GM23338 (cell line): ENCODE measurements at places on chromosomes 2 and 18.

- no peak for DNase-seq
Observed at GRCh38 chr2:238382381-238382781, 44.3 kb upstream of the ASB1 start.

DNA sequence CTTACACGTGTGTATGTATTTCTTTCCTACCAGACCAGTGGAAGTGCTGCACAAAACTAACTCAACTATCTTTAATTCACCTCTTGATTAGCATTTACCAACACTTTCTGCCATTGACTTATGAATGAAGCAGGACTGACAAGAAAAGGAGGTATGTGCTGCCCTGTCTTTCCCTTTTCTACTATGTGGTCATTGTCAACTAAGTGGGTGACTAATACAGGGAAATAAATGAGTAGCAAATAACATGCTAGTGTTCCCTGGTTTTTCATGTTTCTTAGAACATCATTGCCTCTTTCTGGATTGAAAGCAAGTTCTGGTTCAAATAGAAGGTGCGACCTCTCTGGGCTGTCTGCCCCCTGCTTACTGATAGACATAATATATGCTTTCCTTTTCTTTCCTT lies 58.0 kb downstream of the LINC00305 start:
- no peak for DNase-seq

DNA sequence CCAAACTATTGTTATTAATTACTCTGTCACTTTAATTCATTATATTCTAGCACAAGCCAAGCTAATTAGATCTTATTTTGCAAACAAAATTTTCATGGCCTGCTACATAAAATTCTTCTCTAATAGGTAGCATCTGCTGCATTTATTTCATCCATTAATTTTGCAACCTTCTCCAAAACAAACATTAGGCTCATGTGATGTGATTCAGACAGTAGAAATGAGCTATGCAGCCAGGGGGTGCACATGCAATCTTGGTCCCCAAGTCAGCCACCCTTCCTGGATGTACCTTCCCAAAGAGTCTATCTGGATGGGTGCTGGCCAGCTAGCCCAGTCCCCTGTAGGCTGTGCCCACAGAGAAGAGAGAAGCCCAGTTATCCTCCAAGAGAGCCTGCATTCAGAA lies 242.1 kb upstream of the OSR1 start:
- DNase-seq, result no peak

DNA sequence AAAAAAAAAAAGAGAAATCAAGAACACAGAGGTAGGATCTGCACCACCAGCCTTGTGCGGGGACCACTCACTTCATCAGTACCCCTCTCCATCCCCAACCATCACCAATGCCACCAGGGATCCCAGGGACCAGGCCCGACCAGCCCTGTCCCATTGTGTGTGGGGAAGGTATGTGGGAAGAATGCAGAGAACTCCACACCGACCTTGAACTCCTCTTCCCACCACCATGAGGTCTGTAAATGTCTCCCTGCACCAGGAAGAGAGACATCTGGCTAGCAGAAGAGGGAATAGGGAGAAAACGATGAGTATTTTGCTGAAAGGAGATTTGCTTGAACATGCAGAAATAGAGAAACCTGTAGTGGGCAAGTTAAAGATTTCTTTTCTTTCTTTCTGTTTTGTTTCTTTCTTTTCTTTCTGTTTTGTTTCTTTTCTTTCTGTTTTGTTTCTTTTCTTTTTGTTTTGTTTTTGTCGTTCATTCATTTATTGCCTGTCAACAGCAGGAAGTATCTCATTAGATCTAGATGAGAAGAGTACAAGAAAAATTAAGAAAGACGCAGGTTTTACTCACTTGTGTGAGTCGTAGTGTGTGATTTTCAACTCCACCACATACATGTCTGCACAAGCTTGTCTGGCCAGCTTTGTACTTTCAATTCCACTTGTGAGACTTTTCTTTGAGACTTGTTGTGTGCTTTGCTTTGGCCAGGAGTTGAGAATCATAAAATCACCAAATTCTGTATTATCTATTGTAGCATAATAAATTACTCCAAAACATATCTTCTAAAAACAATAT lies 179.8 kb upstream of the HAAO start:
- DNase-seq, result peak; percentile 40

GRCh38 chr2:49753344-49753985 lies 599.1 kb upstream of the FSHR start:
- no peak for DNase-seq

GRCh38 chr2:60484133-60484645 lies 69.3 kb downstream of the BCL11A start:
- DNase-seq, result peak; percentile 77
